ENCODE measurements at places on chromosomes 1 and 21.

GRCh38 chr1:243739335-243740003 is 110.6 kb downstream of the AKT3 start:
- DNase-seq = no peak

GRCh38 chr1:171748651-171749050 is 6.8 kb upstream of the VAMP4 start:
- DNase-seq = no peak

GRCh38 chr1:223214261-223214807 is 71.3 kb upstream of the TLR5 start:
- DNase-seq = no peak

- DNase-seq = no peak
Observed at GRCh38 chr1:109620401-109620791, 759 bp downstream of the AMPD2 start.

- DNase-seq = no peak
Observed at GRCh38 chr1:180169640-180170195, 15.0 kb downstream of the QSOX1 start.

DNA sequence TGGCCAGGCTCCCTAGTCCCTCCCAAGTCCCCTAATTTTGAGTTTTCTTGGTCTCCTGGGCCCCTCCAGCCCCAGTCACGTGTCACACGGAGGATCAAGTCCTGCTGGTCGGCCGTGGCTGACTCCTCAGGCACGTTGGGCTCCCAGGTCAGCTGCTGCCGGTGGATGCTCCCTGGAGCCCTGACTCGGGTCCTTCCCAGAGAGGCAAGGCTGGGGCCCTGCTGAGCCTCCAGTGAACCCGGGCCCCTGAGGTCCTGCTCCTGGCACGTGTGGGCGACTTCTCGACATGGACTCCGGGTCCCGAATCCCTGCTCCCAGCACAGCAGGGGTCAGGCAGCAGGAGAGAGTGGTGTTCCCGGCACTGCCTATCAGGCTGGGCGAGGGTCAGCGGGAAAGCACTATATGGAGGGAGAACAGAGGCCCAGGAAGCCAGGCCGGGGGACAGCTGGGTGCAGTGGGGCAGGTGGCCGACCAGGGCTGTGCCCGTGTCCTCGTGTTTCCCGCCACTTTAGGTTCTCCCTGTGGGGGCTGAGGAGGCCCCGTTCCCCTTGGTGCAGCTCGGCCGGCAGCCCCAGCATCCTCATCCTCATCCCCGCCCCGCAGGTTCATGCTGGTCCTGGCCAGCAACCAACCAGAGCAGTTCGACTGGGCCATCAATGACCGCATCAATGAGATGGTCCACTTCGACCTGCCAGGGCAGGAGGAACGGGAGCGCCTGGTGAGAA is 13.2 kb downstream of the TMEM240 start:
- DNase-seq = no peak

GRCh38 chr1:11568687-11569086 is 85.5 kb downstream of the FBXO2 start:
- no peak for DNase-seq

DNA sequence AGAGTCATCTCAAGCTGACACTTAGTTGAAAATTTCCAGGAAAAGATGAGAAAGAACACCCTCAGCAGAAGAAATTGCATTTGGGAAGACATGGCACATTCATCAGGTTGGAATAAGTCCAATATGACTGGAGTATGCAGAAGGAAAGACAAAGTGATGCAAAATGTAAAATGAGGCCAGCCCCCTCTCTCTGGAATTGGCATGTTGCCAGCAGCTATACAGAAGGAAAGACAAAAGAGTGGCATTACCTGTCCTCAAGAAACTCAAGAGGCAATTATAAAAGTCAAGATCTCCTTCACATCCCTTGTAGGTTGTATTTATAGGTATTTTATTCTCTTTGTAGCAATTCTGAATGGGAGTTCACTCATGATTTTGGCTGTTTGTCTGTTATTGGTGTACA is 426.3 kb downstream of the AGBL4 start:
- peak; percentile 60 for DNase-seq

DNA sequence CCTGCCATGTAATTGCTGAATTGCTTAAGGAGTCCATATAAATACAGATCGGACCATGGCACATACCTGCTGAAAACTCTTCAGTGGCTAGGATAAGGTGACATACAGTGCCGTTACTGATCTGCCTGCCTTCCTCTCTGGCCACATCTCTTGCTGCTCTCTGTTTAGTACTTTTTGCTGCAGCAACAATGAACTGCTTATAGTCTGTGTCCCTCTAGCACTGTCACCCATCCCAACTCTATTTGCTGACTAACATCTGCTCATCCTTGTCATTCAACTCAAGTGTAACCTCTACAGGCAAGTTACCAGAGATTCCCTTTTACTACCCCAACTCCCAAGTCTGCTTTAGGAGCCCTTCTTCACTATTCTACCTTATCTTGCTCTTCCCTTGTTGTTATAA is 65.6 kb downstream of the GTF2B start:
- DNase-seq = no peak

- DNase-seq = no peak
Observed at GRCh38 chr1:22320587-22321344, 130.9 kb upstream of the ZBTB40 start.

DNA sequence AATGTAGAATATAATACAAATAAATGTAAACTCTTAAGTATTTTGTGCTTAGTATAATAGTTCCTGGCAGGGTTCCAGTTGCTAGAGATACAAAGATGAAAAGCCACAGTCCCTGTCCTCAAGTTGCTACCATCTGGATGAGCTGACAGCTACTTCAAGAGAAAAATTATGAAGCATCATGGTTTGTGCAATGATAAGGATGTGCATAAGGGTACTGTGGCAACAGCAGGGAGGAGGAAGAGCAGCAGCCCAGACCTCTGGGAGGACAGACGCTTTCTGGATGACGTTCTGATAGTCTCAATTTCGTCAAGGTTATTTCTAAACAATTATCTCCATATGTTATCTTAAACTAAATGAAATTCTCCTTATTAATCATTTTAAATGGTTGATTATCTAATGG is 198.9 kb downstream of the NTNG1 start:
- DNase-seq = no peak

GRCh38 chr1:105700723-105701122 is 1355.8 kb upstream of the PRMT6 start:
- no peak for DNase-seq
